ENCODE measurements at places on chromosomes 13 and 19.

- DNase-seq, result no peak
These were observed 20.8 kb downstream of the PLEKHJ1 start for GRCh38 chr19:2215281-2215751.

- DNase-seq, result no peak
These were observed 4.2 kb downstream of the FFAR3 start for GRCh38 chr19:35362261-35363000.

- no peak for DNase-seq
These were observed 13.9 kb downstream of the IGLON5 start for GRCh38 chr19:51325161-51325976.

- no peak for DNase-seq
These were observed 2.5 kb upstream of the PLEKHF1 start for GRCh38 chr19:29662604-29663404.

Data from NCI-H446 (cell line).